ENCODE measurements at places on chromosomes 2 and 18. TPM values are rescaled to one million over a fixed set of nuclear protein-coding genes. Genes with fewer than 3 reads are reported as not detected.

- DNase-seq = no peak
Measured at GRCh38 chr2:172769879-172770278, 34.2 kb downstream of the RAPGEF4 start.

GRCh38 chr2:52341732-52342131 is 1309.8 kb upstream of the NRXN1 start:
- no peak for DNase-seq

- no peak for DNase-seq
Measured at GRCh38 chr2:75290600-75291150, 91.4 kb upstream of the TACR1 start.

- no peak for DNase-seq
Measured at GRCh38 chr2:163752267-163752666, 16.5 kb upstream of the FIGN start.

DNA sequence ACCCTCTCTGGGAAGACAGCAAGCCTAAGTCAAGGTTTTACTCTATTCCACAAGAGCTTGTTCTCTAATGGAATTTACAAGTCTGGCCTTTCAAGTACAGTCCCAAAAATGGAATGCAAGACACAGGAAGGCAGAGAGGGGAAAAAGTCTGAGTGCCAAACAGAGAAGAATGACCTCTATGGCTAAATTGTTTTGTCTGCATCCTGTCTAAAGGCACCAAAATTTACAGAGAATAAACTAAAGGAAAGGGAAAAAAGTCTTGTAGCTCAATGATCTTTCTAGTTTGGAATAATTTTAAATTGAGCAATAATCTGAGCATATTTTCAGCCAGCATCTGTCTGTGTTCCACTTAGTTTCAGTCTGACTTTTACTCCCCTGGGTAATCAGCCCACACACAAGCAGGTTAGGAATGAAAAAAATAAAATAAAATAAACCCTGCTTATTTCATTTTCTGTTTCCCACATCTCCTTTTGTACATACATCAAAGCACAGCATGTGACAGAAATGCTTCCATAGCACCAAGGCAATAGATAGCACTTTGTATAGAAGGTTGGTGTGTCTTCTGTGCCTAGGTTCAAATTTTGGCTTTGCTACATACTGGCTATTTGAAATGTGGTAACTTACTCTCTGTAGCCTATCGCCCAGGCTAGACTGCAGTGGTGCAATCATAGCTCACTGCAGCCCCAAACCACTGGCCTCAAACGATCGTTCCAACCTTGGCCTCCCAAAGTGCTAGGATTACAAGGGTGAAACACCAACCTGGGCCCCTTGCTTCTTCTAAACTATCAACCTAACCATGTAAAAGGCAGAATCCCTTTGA is 105.1 kb downstream of the SLC8A1 start:
- no peak for DNase-seq

DNA sequence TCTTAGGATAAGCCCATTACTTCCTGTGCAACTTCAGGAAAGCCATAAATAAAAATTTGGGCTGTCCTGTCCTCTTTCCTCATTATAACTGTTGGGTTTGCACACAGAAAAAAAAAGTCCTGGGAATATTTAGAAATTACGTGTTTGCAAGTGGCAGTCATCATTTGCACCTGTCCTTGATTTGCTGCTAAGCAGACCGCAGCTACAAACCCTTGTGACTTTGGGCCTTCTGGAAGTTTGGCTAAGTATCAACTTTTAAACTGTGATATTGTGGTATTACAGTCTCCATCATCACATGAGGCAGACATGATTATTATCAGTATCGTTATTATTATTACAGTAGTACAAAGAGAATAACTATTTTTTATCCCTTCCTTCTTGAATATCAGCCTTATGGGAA is 260.7 kb upstream of the SESTD1 start:
- DNase-seq = no peak

DNA sequence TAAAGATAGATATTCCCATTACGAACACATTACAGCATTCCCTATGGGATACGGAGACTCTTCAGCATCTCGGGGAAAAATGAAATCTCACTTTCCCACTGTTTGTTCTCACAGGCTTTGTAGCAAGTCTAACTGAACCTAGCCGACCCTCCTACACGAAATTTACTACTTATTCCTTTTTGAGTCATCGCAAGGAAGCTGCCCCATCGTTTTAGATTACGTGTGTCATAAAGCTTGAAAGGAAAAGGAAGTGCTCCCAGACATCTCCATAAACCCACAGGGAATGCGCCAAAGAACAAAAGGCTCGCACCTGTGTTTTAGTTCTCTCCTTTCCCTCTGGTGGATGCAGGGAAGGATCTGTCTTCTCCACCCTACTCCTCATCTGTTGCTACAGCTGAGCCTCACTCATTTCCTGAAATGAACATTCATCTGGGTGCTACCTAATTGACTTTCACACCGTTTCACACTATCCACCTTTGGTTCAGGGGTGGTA is 76.2 kb upstream of the STK39 start:
- DNase-seq = no peak

GRCh38 chr18:23810396-23810795 is 121.1 kb downstream of the LAMA3 start:
- no peak for DNase-seq

MSTN gene
- not detected for total RNA-seq
